ENCODE measurements at places on chromosomes 12 and 14.

- peaks cover 9% of the 10 kb centered on the region for H3K27me3 ChIP-seq
- H3K36me3 ChIP-seq: no peaks in the 10 kb centered on the region
- no peak overlapping the region for H3K4me3 ChIP-seq
- no peak for DNase-seq
Observed at GRCh38 chr14:104528496-104528895, 51.1 kb upstream of the C14orf180 start.

DNA sequence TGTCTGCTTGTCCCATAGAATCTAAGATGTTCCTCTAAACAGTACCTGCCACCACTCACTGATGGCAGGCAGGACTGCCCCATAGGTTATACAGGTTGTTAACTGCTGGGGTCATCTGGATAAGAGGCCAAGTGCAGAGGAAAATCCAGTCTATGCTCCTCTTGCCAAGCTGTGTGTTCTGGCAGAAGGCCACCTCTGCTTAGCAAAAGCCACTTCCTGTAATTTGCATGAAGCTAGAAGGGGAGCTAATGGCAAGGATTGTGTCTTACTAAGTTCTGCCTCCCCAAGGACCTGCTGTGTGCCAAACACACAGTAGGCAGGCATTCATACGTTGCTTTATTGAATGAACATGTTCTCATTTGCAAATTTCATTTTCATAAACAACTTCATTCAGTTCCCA, 445.4 kb downstream of the BCL11B start:
- H3K4me1 ChIP-seq: peaks cover 8% of the 10 kb centered on the region
- no peak for DNase-seq
- H3K36me3 ChIP-seq: no peaks in the 10 kb centered on the region
- no peak overlapping the region for H3K4me3 ChIP-seq
- no peaks in the 10 kb centered on the region for H3K27me3 ChIP-seq
- no peak overlapping the region for H3K27ac ChIP-seq

DNA sequence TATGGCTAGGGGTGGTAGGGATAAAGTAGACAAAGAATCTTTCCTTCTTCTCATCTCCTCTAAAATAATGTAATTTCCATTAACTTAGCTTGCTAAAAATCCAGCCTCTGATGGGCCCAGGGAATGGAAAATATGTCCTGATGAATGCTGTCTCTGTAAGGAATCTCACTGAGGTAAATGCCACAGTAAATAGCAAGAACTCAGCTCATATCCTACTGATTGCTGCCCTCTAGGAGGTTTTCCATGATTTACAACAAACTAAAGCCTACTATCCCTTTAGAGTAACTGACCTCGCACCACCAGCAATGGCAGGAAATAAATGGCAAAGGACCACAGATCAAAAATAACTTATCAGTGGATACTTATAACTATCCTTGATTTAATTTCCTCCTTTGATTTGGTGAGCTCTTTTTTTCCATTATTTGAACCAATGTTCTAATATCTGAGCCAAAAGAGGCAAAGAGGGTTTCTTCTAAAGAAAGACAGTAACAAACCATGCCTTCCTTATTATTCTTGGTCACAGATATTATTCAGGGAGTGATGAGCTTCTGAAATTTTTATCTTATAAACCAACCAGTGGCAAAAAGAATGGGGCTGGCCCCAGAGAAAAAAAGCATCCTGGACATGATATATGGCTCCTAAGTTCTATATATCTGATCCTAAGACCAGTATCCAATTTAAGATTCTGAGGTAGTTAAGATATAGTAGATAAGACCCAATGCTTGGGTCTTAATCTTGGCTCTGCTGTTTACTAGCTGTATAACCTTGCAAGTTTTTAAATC, 43.8 kb downstream of the SENP1 start:
- no peak overlapping the region for H3K27ac ChIP-seq
- H3K4me1 ChIP-seq: peaks cover 2% of the 10 kb centered on the region
- no peaks in the 10 kb centered on the region for H3K27me3 ChIP-seq

GRCh38 chr14:95191445-95192199, 34.3 kb upstream of the DICER1 start:
- H3K27me3 ChIP-seq: peaks cover 1% of the 10 kb centered on the region
- H3K4me3 ChIP-seq: no peak overlapping the region

- H3K4me3 ChIP-seq: no peak overlapping the region
- H3K4me1 ChIP-seq: peaks cover 33% of the 10 kb centered on the region
- H3K36me3 ChIP-seq: no peaks in the 10 kb centered on the region
- no peak for DNase-seq
- no peak overlapping the region for H3K27ac ChIP-seq
Observed at GRCh38 chr14:33564774-33565630, 385.9 kb downstream of the EGLN3 start.

DNA sequence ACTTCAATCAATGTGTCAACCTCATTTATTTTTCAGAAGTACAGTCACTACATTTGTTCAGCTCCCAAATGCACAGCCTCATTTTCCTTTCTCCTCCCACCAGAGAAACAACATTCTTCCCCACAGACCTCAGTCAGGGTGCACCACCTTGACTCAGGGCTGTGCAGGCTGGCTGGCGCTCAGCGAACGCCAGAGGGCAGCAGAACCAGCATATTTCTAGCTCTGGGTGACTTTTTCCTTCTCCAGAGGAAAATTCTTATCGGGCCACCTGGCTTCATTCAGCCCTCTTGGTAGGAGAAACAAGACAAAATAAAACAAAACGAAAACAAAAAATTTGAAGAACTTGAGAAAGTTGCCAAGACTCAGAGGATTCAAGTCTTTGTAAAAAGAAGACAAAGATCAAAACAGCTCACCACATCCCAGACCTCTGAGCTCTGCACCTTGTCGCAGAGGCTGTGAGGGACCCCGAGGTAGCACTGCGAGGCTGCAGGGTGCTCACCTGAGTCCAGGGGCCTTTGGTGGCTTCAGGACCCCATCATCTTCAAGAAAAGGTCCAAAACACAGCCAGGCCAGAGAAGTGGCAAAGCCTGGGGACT, 33.7 kb downstream of the PAH start:
- peak; percentile 38 for DNase-seq
- H3K4me1 ChIP-seq: no peaks in the 10 kb centered on the region
- peaks cover 43% of the 10 kb centered on the region for H3K27me3 ChIP-seq
- H3K36me3 ChIP-seq: no peaks in the 10 kb centered on the region
- H3K27ac ChIP-seq: no peak overlapping the region

GRCh38 chr14:99601361-99601831, 2.6 kb downstream of the CCDC85C start:
- H3K4me3 ChIP-seq: peak overlapping the region; percentile 86
- no peak for DNase-seq
- H3K27ac ChIP-seq: peak overlapping the region; percentile 85

DNA sequence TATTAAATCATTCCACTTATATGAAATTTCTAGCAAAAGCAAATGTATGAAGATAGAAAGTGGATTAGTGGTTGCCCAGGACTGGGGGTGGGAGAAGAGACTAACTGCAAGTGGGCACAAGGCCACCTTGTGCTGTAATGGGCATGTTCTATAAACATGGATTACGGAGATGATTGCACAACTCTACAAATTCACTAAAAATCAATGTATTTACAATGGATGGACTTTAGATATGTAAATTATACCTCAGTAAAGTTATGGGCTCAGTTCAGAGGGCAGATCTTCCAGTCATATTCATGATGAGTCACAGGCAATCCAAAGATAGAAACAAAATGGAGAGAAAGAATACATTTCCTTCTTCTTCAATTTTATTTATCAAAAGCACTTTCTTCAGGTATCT, 173.9 kb downstream of the NDUFA12 start:
- no peaks in the 10 kb centered on the region for H3K36me3 ChIP-seq
- H3K27me3 ChIP-seq: peaks cover 12% of the 10 kb centered on the region
- no peak overlapping the region for H3K4me3 ChIP-seq
- no peak for DNase-seq

- DNase-seq: no peak
- H3K4me1 ChIP-seq: peaks cover 15% of the 10 kb centered on the region
- no peak overlapping the region for H3K4me3 ChIP-seq
- peaks cover under 1% of the 10 kb centered on the region for H3K27me3 ChIP-seq
- no peaks in the 10 kb centered on the region for H3K36me3 ChIP-seq
- H3K27ac ChIP-seq: no peak overlapping the region
Observed at GRCh38 chr12:80867941-80868340, 69.8 kb downstream of the LIN7A start.

DNA sequence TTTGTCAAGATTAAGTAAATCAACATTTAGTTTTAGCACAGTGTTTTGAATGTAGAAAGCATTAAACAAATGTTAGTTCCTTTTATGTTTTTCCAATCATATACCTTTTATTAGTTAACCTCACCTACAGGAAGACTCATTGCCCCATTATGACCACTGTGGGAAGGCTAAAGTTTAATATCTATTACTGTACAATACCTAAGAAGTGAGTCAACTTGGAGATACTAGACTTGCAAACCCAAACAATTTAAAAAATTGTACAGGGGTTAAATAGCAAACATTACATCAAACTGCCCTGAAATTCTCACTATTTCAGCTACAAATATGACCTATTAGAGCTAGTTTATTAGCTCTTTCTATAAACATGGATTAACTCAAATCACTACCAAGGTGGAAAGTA, 8.6 kb upstream of the G2E3 start:
- no peak overlapping the region for H3K4me3 ChIP-seq
- no peak for DNase-seq
- peaks cover 5% of the 10 kb centered on the region for H3K27me3 ChIP-seq
- H3K27ac ChIP-seq: no peak overlapping the region
- peaks cover 3% of the 10 kb centered on the region for H3K4me1 ChIP-seq

DNA sequence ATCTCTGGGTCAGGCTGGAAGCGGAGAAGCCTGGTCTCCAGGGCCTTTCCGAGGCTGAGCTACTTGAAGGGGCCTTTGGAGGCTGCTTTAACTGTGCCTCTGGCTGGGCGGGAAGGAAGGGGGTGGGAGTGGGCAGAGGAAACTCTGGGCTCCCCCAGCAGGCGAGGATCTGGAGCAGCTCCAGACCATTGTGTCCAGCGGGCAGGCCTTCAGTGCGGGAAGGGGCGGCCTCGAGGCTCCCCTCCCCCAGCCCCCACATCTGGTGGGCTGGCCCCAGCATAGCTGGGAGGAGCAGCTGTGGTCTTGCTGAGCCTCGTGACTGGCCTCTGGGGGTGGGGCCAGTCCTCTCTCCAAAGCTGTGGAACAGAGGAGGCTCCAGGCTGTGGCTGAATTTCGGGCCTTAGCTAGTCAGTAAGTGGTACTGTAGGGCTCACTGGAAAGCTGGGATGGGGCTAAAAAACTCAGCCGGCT, 3.4 kb downstream of the TAMALIN start:
- peak overlapping the region; percentile 85 for H3K27ac ChIP-seq
- H3K36me3 ChIP-seq: no peaks in the 10 kb centered on the region
- peaks cover 48% of the 10 kb centered on the region for H3K27me3 ChIP-seq
- DNase-seq: peak; percentile 67
- peaks cover 29% of the 10 kb centered on the region for H3K4me1 ChIP-seq

GRCh38 chr12:31506515-31507306, 84.2 kb downstream of the DENND5B start:
- H3K4me3 ChIP-seq: no peak overlapping the region
- H3K27me3 ChIP-seq: no peaks in the 10 kb centered on the region
- peaks cover 27% of the 10 kb centered on the region for H3K4me1 ChIP-seq
- peak overlapping the region; percentile 63 for H3K27ac ChIP-seq
- no peak for DNase-seq
- peaks cover 7% of the 10 kb centered on the region for H3K36me3 ChIP-seq
